ENCODE measurements at places on chromosomes 7 and 10.

DNA sequence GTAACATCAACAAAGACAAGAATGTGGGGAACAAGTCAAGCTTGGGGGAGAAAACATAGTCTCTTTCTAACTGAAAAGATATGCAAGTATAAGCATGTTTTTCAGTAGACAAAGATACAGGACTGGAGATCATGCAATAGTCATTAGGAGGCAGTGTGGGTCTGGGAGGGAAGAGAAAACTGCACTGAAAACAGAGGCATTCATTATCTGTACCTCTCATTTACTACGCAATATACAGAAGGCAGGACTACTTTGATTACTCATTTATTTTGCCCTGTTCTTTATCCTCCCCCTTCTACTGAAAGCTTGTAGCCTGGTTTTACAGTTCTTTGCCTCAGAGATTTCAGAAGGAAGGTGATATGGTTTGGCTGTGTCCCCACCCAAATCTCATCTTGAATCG, 341.2 kb downstream of the CRPPA start:
- no peak for DNase-seq

DNA sequence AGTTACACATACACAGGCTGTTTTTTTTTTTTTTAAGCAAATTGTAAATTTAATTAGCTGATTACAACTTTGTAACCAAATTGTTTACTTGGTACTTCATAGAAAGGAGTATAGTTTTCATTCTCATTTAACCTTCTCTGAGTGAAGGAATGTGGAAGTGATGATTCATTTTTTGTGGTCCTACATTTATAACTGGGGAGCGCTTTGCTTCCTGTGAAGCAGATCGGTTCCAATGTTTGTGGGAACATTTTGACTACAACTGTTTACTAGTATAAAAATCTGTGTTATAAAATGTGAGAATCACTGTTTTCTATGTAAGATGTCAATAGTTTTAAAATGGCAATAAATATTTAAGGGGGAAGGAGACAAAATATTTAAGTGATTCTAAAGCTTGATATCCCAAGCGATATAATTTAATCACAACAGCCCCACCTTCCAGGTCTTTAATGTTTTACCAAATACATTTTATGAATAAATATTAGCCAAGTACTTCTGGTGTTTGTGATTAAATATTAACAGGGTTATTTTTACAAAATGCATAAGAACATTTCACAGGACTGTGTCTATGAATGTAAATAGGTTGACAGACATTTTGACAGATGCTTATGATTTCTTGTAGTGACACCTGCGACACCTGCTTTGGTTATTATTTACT, 57.1 kb downstream of the NXPH1 start:
- no peak for DNase-seq

DNA sequence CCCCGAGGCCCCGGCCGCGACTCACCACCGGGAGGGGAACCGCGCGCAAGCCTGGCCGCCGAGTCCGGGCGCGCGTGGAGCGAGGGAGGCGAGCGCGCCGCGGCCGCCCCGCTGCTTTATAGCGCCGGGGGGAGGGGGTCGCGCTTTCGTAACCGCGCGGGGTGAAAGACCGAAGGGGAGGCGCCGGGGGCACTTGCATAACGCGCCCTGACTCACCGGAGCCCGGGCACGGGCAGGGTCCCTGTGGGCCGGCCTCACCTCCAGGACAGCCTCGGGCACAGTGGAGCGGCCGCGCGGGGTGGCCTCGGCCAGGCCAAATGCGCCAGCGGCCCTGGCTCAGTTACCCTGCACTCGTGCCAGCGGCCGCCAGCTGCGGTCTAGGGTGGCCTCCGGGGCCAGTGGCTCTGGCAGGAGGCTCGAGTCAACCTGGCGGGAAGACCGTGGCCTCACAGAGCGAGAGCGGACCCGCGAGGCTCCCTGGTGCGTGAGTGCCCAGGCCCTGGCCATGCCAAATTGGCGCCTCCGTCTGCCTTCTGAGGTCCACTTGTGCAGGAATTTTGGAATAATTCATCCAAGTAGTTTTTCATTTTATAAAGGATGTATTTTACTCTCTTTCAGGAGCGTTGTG, at the start of gene RBP4:
Gene RBP4 (minus strand): TSS at position 90 of the 628 bp plus-strand sequence. CDS start 207 bp downstream, outside the sequence.
- DNase-seq: no peak

DNA sequence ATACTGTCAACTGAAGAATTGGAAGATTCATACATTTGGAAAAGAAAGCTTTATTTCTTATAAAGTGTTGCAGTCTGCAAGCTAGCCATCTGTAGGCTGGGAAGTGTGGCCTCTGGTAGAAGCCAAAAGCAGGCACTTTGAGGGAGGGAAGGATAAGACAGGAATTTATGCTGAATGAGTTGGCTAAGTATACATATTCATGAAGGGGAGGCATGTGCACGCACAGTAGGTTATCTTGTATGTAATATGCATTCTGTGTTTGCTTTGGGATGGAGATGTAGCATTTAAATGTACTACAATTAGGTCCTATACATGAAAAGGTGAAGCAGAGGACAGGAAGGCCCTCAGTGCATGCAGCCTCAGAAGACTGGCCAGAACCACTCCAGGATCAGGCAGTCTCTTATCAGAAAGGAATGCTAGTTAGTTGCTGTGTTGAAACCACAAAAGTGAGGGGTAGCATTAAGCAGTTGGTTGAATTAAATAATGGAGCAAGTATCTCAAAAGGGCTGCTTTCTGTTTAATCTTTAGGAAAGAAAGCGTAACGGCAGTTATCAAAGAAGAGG, 40.9 kb downstream of the MYO3A start:
- no peak for DNase-seq

DNA sequence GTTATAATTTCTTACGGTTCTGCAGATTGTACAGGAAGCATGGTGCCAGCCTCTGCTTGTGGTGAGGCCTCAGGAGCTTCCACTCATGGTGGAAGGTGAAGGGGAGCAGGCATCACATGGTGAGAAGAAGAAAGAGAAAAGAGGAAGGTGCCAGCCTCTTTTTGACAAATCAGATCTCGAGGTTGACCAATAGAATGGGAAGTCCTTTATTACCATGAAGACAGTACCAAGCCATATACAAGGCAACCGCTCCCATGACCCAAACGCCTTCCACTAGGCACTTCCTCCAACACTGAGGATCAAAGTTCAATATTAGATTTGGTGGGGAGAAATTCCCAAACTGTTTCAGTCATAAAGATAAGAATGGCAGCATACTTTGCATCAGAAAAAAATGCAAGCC, 502.8 kb downstream of the GLRX3 start:
- DNase-seq: no peak

DNA sequence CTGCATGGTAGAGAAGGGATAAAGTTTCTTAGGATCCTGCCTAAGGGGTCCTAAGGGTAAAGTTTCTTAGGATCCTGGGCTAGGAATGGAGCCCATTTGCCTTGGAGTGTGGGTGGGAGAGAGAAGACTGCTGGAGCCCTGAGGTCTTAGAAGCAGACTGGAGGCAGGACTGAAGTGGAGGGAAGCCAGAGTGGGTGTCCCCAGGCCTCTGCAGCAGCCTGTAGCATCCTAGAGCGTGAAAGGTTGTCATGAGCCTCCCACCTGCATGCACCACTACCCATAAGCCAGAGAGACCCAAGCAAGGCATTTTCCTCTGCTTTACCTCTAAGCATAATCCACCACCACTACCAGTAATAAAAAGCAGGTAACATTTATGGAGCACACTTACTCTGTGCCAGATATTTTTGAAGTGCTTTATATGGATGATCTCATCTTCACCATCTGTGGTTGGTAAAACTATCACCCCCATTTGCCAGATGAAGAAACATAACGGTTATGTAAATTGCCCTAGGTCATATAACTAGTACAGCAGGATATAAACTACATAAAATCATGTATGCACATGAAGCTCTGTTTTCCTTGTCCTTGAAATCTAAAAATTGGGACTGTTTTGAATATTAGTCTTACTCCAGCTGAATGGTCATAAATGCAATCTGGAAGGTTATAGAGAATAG, 103.5 kb upstream of the CCDC6 start:
- no peak for DNase-seq

- DNase-seq: no peak
Measured at GRCh38 chr7:6121141-6121540, 90.0 kb downstream of the ANKRD61 start.

- no peak for DNase-seq
Measured at GRCh38 chr7:31958226-31958625, 112.0 kb downstream of the PDE1C start.

- no peak for DNase-seq
Measured at GRCh38 chr10:117374506-117375359, 507 bp downstream of the PDZD8 start.

GRCh38 chr10:42113158-42113450, 525.3 kb downstream of the ZNF33B start:
- no peak for DNase-seq

DNA sequence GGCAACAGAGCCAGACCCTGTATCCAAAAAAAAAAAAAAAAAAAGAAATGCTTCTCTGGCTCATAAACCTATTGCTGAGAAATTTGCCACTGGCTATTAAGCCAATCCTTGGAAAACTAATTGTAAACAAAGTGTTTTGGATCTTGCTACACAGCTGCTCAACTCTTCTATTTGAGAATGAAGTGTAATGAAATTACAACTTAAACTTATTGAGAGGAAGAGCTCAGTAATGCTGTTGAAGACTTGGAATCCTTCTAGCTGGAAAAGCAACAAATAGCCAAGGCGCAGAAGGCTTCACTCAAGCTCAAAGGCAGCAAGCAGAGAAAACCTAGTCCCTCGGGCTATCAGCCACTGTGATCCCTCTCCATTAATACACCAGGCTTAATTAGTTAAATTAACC, 99.6 kb upstream of the ZNF438 start:
- no peak for DNase-seq

- no peak for DNase-seq
Measured at GRCh38 chr7:131238347-131238931, 89.2 kb upstream of the MKLN1 start.

DNA sequence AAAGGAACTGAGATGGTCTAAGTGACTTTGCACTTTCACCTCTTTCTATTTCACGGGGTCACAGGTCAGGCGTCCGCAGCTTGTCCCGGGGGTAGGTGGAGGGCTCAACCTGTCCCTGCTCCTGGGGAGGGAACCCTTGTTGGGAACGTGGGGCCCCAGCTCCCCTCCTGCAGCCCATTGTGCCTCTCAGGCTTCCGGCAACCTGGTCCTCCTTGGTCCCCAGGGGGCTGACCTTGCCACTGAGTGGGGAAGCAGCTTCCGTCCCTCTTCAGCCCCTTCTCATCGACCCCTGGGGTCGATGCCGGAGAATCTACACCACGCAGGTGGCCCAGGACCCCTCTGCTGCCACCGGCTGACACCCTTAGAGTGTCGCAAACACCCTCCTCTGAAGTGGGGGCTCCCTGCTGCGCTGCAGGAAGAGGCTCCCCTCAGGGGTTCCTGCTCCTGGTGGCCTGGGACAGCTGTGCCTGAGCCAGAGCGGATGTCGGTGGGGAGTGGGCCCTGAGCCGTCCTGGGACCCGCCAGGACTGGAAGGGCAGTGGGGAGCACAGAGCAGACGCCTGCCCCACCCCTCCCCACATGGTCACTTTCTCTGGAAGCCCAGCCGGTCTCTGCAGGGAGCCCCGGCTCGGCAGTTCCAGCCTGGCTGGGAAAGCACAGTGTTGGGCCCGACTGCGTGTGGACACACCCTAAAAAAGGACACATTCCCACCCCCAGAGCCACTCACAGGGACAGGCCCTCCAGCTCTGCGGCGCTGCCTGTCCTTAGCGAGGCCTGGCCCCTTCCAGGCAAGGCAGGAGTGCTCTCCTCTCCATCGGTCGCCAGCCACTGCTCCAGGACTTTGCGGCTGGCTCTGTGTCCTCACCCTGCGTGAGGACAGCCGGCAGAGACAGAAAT, 357.5 kb upstream of the SHH start:
- DNase-seq: no peak

DNA sequence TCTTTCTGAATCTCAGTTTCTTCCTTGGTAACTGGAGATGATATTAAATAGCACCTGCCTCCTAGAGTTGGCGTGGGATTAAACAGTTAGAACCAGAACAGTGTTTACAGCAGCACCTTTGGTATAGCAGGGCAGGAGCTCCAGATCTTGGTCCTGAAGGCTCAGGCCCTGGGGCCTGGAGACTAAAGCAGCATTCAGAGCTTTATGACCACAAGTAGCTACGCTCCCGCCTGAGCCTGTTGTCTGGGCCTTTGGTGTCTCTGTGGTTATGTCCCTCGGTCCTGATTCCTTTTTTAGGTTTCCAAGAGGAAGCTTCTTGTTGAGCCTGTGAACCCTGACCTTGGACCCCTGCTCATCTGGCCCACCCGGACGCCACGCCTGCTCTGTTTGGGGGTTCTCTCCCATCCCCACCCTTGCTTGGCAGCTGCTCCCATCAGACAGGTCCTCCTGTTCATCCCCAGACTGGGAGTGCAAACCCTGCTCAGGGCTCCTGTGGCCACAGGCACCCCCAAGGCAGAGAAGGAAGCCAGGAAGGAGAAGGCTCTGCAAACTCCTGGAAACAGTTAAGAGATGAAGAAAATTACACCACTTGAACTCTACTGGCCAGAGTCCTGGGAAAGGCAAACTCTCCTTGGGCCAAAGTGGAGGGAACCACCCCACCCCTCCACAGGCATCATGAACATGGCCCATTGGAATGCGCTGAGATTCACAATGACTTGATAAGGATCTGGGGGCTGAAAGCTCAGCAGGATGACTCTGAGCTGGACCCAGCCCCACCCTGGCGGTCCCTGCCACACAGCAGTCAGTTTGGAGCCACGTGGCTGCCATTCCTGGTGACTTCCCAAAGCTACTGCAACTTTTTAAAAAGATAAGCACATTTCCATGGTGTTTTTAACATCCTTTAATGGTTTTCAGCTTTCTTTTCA, 50.1 kb upstream of the TMEM72 start:
- DNase-seq: no peak

GRCh38 chr7:18513343-18513742, 17.8 kb downstream of the HDAC9 start:
- DNase-seq: no peak

DNA sequence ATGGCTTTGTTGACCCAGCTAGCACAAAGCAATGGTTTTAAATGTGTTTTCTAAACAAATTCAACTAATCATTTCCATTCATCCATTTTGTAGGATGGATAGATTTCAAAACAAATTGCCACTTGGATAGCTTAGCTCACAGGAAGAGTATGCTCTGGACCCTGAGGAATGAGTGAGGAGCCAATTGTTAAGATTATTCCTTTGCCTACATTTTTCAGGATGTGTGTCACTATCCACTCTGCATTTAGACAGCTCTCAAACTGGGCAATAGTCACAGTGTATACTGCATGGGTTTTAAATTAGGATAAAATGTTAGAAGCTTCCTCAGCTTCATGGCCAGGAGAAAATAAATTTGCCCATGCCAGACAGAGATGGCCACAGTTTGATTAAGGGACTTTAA, 605.6 kb upstream of the TEX47 start:
- DNase-seq: no peak

GRCh38 chr10:33153968-33154327, 180.5 kb downstream of the NRP1 start:
- no peak for DNase-seq
